ENCODE measurements at places on chromosomes 7 and 10.

GRCh38 chr7:69684369-69685292, 86.4 kb downstream of the AUTS2 start:
- DNase-seq: no peak

- no peak for DNase-seq
Measured at GRCh38 chr10:7397049-7398035, 13.5 kb downstream of the SFMBT2 start.

DNA sequence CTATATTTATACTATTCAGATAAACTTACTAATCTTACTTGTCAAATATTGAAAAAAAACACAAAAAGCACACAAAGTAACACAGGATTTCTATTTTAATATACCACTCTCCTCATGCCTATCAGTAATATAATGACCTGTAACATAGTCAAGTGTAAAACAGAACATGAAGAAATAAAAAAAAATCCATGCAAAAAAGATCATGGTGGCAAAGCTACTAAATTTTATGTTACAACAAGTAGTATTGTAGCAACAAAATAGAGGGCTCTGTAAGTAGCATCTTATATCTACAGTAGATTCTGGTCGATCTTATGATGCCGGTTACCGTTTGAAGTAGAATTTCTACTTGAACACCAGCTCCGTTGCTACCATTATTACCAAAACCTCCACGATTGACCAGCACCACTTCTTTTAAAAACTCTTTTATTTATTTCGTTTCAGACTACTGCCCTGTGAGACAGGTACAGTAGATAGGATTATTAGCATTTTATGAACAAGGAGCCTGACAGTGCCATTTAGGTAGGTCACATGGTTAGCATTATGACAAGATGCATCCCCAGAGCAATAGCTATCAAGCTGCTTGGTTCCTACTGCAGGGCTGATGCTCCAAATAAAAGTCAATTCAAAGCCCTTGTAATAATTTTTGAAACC, 2.1 kb downstream of the CPED1 start:
- no peak for DNase-seq

GRCh38 chr10:99170116-99170675, 65.5 kb downstream of the HPSE2 start:
- no peak for DNase-seq

GRCh38 chr10:133243593-133243992, 5.9 kb downstream of the VENTX start:
- no peak for DNase-seq

DNA sequence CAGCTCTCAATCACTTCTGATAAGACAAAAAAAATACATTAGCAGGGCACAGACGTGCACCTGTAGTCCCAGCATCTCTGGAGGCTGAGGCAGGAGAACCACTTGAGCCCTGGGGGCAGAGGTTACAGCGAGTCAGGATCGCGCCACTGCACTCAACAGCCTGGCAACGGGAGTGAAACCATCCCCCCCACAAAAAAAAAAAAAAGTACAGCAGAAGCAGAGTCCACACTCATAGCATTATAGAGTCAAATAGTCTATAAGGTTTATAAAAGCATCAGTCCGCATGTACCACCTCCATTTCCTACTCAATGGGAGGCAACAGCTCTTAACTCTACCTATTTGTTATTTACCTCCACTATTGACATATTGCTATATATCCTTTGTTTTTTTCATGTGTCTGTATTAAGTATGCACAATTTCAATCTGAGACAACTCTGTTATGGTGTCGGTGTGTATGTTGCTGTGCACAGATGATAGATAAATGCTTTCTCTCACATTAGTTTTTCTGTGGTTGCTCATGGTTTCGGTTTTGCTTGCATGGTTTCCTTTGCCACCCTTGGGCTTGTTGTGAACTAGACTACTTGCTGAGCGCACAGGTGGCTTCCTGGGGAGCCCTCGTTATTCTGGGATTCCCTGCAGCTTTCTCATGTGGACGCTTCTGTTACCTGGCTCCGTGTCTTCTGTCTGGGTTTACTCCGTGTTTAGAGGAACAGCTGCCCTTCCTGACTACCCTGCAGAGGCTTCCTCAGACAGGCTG, 40.4 kb downstream of the PROSER2 start:
- DNase-seq: no peak
